ENCODE measurements at places on chromosomes 4 and X.

GRCh38 chr4:45580334-45580733 is 543.5 kb downstream of the GABRG1 start:
- DNase-seq, result no peak

DNA sequence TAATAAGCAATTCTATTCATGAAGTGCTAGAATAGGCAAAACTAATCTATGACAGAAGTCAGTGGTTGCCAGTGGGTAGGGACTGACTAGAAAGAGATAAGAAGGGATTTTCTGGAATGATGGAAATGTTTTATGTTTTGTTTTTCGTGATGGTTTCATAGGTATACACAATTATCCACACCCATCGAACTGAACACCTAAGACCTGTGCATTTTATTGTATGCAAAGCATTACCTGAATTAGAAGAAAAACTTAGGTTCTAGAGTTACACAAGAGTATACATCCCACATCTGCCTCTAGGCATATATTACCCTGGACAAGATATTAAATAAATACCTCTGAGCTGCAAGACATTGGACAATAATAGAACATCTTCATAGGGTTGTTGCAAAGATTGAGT is 205.2 kb downstream of the SOWAHB start:
- DNase-seq, result no peak

DNA sequence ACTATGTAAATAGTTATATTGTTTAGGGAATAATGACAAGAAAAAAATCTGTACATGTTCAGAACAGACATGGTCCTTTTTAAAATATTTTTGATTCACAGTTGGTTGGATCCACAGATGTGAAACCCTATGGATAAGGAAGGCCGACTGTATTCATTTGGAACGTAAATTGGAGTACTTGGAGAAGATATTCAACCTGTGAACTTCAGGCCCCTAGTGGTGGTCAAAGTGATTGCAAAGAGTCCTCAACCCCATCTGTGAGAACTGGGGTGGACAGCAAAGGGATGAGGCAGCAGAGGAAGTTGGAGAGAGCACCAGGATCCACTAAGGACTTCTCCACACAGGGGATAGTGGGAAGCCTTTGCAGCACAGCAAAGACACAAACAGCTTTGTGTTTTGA is 6.2 kb upstream of the CXCL13 start:
- DNase-seq, result peak; percentile 60

GRCh38 chrX:153635788-153636668 is 11.0 kb upstream of the DUSP9 start:
- peak; percentile 69 for DNase-seq

GRCh38 chrX:107674480-107675364 is 46.4 kb downstream of the PRPS1 start:
- no peak for DNase-seq

DNA sequence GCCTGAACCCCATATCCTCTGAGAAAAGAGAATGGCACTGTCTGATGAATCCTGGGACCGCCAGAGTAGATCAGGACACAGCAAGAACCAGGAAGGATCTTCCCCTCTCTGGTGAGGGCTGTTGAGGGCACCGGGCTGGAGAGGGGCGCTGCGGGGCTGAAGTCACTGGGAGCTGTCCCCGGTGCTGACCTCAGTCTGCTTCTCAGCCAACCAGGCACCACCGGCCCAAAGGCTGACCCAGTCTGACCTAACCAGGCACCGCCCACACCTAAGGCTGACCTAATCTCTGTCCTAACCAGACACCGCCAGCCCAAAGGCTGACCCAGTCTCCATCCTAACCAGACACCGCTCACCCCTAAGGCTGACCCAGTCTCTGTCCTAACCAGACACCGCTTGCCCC is 82.8 kb downstream of the CPZ start:
- DNase-seq, result peak; percentile 14

DNA sequence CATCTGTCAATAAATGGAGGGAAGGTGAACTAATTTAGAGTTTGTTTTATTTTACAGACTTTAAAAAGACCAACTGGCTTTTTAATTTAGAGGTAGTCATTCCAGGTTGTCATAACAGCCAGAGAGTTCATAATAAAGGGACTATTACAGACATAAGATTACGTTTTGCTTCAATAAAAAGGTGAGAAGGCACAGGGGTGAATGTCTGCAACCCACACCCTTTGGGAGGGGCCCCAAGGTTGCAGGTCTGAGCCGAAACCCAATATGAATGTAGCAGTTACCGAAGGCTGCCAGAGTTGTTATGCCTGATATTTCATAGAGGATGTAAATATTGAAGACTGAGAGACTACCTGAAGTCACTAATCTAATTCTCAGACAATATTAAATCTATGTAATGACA is 329.7 kb upstream of the GALNT7 start:
- DNase-seq, result no peak

- DNase-seq, result no peak
Measured at GRCh38 chr4:181265370-181265769, 977.8 kb upstream of the TENM3 start.

- no peak for DNase-seq
Measured at GRCh38 chr4:63123441-63123840, 1285.8 kb downstream of the TECRL start.

DNA sequence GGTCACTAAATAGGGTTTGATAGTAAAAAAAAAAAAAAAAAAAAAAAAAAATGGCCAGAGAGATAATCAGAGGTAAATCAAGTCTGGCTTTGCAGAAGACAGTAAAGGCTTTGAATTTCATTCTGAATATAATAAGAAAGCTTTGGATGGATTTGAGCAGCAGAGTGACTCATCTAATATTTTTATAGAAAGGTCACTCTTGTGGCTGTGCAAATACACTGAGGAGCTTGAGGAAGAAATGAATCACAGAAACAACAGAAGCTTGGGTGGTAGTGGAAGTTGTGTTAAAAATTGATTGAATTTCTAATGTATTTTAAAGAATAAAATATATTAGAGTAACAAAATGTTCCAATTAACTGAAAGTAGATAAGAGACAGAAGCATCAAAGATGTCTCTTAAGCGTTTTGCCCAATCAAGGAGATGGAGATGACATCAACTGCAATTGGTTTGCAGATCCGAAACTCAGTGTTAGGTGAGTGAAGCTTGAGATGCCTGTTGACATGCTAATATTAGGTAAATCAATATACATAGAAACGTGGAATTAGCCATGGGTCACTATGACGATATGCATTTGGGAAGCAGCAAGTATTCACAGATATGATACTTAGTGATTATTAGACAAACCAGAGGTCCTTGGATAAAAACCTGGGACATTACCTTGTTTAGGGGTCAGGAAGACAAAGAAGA is 280.5 kb downstream of the GPM6A start:
- DNase-seq, result peak; percentile 64

GRCh38 chr4:58935332-58935731 is 1825.1 kb upstream of the IGFBP7 start:
- DNase-seq, result no peak

GRCh38 chr4:174834477-174834876 is 5.4 kb upstream of the GLRA3 start:
- no peak for DNase-seq

DNA sequence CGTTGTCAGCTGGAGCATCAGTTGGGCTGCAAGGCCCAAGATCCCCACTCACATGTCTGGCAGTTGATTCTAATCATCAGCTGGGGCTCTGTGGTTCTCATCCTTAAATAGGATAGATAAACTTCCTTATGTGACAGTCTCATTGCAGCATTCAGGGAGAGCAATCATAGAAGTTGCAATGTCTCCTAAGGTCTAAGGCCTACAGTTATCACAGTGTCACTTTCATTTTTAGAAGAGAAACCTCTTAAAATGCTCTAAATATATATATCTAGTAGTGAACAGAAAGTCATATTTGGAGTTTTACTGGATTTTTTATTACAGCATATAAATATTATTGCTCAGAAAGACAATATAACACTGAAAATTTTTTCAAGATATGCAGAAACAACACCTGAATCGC is 226.0 kb upstream of the PPP1R2C start:
- no peak for DNase-seq

DNA sequence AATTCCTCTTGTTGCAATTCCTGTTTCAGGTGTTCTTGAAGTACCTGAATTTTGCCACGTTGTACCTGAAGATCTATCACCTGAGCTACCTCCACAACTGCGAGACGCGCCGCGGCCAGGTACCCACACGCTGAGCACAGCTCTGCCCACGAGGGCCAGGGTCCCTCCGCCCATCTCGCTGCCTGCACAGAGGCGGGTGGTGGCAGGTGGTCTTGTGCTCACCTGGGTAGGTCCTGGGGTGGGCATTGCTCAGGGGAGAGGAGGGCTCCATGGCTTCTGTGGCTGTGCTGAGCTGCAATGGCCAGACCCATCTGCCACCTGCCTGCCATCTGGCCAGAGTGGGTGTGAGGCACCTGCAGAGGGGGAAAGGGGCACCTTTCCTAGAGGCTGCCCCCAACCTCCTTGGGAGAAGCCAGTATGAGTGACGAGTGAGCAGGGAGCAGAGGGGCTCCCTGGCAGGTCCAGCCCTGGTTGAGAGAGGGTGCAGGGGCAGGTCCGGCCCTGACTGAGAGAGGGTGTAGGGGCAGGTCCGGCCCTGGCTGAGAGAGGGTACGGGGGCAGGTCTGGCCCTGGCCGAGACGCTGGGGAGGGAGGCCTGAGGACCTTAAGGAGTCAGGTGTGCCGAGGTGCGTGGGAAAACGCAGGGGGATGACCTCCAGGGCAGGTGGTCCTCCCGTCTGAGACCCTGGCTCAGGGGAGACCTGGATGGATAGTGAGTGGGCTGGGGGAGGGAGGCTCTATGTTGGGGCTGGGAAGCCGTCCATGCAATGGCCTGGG is 10.7 kb downstream of the PDE6B start:
- no peak for DNase-seq

- no peak for DNase-seq
Measured at GRCh38 chr4:7841894-7842293, 97.8 kb downstream of the AFAP1 start.

DNA sequence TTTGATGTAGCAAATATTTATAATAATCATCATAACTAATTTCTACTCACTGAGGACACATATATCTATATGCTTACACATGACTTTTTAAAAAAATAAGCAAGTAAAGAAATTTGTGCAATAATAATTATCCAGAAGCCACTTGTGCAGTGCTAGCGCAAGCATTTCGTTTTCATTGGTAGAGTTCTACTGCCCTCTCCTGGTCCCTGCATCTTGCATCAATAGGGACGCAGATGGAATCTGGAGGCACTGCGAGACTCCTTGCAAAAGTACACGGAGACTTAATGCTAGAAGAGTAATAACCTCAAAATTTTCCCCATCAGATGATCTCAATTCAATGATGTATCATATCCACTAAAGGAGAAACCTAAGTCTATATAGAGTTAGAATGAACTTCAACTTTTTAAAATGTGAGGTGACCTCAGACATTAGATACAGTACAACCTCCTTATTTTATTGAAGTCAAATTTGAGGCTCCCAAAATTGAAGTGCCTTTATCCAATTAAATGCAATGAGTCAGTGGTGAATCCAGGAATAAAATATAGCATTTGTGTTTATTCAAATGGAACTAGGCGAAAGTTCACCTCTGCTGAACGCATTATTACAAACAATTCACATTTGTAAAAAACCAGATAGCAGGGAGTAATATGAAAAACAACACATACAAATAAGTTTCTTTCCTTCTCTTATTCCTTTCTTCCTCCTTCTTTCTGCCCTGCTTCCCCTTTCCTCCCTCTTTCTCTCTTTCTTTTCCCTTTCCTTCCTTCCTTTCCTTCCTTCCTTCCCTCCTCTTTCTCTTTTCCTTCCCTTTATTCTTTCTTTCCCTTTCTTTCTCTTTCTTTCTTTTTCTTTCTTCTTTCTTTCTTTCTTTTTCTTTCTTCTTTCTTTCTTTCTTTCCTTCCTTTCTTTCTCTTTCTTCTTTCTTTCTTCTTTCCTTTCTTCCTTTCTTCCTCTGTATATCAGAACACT is 450.0 kb downstream of the ANKRD50 start:
- peak; percentile 73 for DNase-seq

DNA sequence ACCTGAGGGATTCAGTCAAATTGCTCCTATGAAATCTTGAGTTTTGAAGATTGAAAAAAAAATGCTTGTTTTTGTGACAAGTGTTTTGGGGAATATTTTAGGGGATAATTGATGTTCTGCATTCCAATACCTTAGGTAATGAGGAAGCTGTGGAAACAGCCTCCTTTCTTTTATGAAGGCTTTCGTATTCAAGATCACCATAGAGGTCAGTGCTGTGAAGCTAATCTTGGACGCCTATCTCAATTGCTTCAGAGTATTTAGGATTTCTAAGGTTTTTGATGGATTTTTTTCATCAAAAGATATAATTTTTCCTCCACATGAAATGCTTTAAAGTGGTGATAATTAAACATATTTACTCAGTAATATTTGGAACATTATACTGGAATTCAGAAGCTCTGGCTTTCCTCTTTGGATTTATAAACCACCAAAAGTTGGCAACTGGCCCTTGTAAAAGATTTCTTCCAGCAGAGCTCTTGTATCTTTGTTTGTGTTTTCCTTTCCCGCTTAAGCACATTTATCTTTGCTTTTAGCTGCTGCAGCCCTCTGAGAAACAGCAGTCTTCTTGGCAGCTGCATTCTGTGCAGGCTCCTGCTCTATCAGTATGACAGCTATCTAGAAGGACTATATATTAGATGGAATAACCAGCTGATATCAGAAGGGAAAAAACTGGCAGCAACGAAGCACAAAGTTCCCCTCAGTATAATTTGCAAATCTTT is 63.7 kb downstream of the HMGB2 start:
- DNase-seq, result no peak

DNA sequence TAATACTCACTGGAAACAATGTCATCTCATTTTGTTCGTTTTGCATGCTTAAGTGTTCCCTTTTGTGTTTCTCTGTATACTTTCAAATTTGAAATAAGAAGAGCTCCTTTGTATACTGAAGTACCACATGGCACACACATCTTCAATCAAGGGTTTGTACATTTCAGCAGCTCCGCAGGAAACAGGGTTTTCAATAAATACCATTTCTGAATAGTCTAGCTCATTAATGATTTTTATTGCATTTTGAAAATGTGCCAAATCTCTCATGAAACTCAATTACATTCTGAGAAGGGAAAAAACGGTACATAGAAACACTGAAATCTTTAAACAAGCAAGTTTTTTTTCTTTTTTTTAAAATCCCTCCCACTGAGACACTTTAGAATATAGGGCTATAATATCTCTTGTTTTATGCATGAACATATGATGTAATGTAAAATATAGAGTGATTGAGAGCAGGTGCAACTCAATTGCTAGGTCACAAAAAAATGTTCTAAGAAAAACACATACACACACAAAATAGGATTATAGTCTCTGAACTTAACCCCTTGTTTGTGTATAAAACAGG is 914.2 kb upstream of the PCDH7 start:
- no peak for DNase-seq

Measured in kidney tubule cell (primary cell).